ENCODE measurements at places on chromosomes 4 and X.

GRCh38 chr4:168646001-168646768 is 149.3 kb downstream of the PALLD start:
- no peak for DNase-seq

DNA sequence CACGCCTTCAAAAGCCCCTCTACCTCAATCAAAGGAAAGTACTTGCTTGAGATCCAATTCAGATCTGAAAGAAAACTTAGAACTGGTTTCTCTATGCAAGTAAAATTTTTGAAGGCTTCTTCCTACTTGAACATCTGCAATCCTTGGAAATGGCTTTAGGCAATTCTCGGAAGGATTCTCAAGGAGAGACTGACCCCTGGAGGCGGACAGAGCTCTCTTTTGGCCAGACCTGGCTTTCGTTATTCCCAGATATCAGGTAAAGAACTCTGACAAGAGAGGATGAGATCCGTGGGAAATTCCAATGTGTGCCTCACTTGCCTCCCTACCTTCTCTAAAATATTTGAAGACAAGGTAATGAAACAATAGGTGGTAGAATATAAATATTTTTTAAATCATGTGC is 670.3 kb upstream of the FAM241A start:
- DNase-seq = peak; percentile 50

GRCh38 chr4:123412091-123412505 is 15.5 kb downstream of the SPRY1 start:
- no peak for DNase-seq

DNA sequence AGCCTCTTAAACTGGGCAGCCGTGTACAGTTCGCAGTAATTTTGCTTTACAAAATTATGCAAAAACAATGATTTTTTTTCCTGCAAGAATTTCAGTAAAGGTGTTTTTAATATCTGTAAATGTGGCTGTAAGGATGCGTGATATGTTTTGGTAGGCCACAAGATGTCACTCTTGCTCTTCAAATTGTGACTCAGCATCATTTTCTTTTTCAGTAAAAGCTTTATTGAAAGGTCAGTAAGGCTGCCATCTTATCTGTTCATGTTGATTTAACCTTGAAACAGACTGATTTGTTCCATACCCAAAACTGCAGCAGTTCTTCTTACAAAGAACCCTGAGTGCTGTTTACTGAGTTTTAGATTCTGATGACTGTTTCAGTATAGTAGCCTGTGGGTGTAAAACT is 39.9 kb downstream of the TXLNG start:
- DNase-seq = peak; percentile 59

Measured in EH (cell line).